Left lung (tissue), 14 donors: ENCODE measurements at places on chromosomes 2 and 18. TPM values are rescaled to one million over a fixed set of nuclear protein-coding genes. Genes with fewer than 3 reads are reported as not detected.
A peak's percentile ranks its signal among the peaks of the same experiment; 100 is the strongest.

- DNase-seq, result no peak
Observed at GRCh38 chr2:138306626-138307025, 194.9 kb upstream of the SPOPL start.

GRCh38 chr2:62501794-62502500 lies 4.0 kb downstream of the TMEM17 start:
- no peak for DNase-seq

The C18orf54 gene
- 4.2 TPM for total RNA-seq

The TNP1 gene
- total RNA-seq, result not detected

The COL5A2 gene
- total RNA-seq, result 324 TPM

The RNPEPL1 gene
- 89.3 TPM for total RNA-seq

DNA sequence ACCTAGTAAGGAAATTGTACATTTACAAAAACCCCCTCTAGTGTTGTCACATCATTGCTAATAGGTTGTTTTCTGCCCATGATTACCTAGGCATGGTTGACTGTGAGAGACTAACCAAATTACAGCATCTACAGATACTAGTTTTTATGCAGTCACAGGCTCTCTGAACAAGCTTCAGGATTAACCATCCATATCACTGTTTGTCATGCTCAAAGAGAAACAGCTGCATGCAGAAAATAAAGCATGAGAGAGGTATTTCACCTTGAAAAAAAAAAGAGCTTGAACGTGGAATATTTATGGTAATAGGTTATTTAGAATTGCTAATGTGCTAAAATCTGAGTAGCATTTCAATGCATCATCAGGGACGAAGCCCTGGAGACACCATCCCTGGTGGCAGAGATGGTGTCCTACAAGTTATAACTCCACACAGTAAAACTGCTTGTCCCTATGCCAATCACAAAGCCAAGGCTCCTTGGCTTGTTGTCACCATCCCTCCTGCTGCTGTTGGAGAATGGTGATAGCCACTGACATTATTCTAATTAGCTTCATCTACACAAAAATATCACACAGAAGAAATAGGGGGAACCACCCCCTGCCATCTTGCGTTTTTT lies 5.4 kb downstream of the NEB start:
- DNase-seq, result no peak

GRCh38 chr2:70887550-70888246 lies 48.0 kb upstream of the ATP6V1B1 start:
- DNase-seq, result peak; percentile 84

GRCh38 chr2:160742667-160743066 lies 249.1 kb upstream of the RBMS1 start:
- DNase-seq, result no peak

DNA sequence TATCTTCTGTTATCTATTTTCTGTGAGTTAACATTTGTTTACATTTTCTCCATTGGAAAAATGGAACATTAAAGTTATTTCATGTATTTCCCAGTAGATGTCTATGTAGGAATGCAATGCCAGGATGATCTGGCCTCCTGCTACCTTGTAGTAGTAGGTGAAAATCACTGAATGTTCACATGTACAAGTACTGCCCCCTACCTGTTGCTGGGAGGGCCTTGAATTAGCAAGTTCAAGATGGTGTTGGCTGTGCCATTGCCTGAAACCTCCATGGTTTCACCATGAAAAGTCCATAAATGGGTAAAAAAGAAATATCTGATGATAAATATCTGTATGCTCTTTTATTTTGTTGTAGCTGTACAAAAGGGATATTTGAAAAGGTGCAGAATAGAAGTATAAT lies 30.7 kb downstream of the XRCC5 start:
- no peak for DNase-seq

The ALKAL2 gene
- 3.1 TPM for total RNA-seq

The ADAM23 gene
- total RNA-seq, result 2.2 TPM

DNA sequence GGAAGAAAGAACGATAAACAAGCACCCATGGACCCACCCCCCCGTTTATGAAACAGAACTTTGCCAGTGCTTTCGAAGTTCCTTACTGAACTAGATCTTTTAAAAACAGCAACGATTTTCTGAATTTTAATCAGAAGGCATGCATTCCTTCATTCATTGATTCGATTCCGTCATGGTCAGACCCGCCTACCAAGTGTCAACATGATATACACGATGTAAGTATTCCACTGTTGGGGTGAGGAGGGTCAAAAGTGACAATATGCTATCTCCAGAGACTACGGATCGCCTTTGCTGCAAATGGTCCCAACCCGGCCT lies 316 bp upstream of the FMNL2 start:
- no peak for DNase-seq

DNA sequence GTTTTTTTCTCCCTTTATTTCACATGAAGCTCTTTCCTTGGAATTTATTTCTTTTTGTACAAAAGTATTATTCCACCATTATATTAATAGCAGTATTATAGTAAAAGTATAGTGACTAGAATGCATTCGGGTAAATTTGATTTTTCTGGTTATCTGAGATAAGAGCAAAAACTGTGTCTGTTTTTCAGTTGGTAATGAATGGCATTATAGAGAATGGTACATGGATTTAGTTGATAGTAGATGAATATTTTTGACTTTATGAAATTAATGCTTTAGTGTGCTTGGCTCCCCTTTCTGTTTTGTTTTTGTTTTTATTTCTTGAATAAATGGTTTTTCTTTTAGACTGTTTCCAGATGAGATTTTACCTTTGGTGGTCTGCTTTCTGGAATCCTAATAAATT lies 71.8 kb downstream of the MTA3 start:
- no peak for DNase-seq

DNA sequence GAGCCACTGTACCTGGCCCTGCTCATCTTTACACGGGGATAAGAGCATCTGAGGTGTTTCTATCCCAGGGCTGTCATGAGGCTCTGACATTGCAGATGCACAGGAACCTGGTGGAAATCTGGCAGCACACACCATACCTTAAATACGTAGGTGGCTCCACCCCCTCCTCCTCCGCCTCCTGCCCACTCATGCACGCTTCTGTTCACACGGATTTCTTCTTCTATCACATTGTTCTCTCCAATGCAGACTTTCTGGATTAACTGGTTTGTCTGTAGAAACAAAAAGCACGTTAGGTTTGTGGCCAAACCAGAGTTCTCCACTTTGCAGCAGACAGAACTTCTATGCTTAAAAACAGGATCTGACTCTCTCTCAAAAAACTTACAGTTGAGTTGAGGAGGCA lies 118.2 kb downstream of the CLIP4 start:
- peak; percentile 18 for DNase-seq

- DNase-seq, result no peak
Observed at GRCh38 chr2:86107031-86107430, 996 bp downstream of the PTCD3 start.

DNA sequence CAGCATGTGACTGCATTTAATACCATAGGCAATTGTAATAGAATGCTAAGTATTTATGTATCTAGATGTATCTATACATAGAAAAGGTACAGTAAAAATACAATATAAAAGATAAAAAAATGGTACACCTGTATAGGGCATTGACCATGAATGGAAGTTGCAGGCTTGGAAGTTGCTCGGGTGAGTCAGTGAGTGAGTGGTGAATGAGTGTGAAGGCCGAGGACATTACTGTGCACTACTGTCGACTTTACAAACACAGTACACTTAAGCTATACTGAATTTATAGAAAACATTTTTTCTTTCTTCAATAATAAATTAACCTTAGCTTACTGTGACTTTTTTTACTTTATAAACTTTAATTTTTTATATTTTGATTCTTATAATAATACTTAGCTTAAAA lies 8.9 kb downstream of the DIS3L2 start:
- DNase-seq, result no peak

The NAT8 gene
- total RNA-seq, result not detected

DNA sequence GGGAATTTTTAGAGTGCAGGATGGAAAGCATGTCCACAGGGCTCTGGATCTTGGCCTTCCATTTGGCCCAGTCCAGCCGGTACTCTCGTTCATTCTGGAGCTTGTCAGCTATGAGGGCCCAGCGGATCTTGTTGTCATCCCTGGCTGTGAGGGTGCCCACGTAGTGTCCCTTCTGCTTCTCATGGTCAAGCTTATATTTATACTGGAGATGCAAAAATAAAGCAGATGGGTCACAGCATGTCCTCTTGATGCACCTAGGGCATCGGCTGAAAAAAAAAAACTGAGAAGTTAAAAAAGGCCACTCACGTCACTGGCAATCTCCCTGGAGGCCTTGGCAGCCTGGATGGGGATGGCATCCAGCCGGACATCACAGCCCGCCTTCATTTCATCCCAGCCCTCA lies 160.5 kb downstream of the RIF1 start:
- no peak for DNase-seq

The MATN3 gene
- 3.7 TPM for total RNA-seq

DNA sequence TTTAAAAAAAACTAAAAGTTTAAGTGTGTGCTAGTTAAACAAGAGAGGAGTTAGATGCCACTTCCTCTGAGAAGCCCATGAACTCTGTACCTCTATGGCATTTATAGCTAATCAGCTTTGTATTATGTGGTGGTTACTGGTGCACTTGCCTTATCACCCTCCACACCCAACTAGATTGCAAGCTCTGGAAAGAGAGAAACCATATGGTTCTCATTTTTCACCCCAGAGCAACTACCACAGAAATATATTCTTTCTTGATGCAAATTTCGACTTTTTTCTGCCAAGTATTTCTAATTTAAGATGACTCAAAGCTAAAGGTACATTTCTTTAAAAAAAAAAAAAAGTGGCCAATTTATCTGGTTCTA lies 24.2 kb downstream of the RAPH1 start:
- no peak for DNase-seq

The CD207 gene
- total RNA-seq, result 0.73 TPM

The RBKS gene
- total RNA-seq, result 2.3 TPM

DNA sequence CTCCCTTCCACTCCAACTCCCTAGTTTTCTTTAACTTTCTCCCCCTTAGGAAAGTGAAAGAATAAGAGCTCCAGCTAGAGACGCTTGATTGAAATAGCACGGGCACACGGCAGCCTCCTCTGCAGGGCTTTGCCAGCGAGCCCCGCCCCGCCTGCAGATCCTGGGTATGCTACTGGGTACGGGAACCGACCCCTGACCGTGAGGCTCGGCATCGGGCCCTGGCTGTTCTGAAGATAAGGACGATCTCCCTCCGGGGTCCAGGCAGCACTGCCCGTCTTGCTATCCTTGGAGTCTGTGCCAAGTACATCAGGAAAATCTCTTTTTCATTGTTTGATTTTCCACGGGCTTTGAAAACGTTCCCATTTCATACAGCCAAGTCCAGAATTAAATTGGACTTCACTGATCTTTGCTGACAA lies 284.5 kb downstream of the MTX2 start:
- DNase-seq, result peak; percentile 73

The SMYD1 gene
- total RNA-seq, result 0.06 TPM
